Left ventricle myocardium inferior (tissue), 1 donor: ENCODE measurements at places on chromosomes 6 and 20.

GRCh38 chr6:32637219-32637880 is at the start of gene HLA-DQA1:
HLA-DQA1 (plus strand) TSS chr6:32637406; CDS start chr6:32637459, 53 bp downstream.
- no peak for DNase-seq

DNA sequence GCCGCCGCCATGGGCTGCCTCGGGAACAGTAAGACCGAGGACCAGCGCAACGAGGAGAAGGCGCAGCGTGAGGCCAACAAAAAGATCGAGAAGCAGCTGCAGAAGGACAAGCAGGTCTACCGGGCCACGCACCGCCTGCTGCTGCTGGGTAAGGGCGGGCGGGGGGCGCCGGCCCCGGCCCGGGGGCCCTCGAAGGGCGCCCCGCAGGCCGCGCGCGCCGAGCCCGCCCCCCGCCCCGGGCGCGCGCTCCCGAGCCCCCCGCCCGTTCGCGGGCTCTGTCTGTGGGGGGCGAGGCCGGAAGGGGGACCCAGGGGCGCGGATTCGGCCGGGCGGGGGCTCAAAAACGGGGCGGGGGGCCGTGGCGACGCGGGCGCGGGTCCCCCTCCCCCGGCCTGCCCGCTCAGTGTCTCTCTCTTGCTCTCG is 39.2 kb downstream of the GNAS start:
- peak; percentile 29 for DNase-seq

GRCh38 chr6:26260725-26261490 is 104.1 kb upstream of the BTN3A2 start:
- DNase-seq = no peak

- no peak for DNase-seq
Measured at GRCh38 chr6:94645191-94645590, 932.1 kb upstream of the MANEA start.

DNA sequence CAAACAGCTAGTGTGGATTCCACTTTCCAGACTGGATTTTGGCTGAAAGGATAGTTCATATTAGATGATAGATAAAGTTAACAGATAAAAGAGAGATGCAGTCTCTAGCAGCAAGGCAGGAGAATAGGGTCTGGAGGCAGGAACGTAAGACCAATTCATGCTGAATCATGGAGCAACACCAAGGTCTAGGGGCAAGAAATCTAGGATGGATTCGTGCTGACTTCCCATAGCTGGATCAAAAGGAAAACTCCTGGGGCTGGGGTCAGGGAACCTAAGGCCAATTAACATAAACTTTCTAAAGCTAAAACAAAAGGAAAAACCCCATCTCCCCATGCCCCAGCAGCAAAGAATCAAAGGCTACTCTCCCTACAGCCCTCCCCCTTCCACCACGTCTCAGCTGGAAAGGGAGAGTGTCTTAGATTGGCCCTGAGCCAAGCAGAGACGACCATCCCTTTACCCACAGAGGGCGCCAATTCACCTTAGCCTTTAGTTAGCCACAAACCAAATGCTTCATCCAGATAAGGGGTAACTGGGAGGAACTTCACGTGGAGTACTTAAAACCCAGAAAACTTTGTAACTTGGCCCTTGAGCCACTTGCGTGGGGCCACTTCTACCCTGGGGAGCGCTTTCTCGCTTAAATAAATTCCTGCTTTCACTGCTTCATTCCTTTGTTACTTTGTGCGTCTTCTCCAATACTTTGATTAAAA is 7.6 kb downstream of the TREM1 start:
- DNase-seq = peak; percentile 48

- no peak for DNase-seq
Measured at GRCh38 chr20:10276878-10277580, 58.4 kb downstream of the SNAP25 start.

DNA sequence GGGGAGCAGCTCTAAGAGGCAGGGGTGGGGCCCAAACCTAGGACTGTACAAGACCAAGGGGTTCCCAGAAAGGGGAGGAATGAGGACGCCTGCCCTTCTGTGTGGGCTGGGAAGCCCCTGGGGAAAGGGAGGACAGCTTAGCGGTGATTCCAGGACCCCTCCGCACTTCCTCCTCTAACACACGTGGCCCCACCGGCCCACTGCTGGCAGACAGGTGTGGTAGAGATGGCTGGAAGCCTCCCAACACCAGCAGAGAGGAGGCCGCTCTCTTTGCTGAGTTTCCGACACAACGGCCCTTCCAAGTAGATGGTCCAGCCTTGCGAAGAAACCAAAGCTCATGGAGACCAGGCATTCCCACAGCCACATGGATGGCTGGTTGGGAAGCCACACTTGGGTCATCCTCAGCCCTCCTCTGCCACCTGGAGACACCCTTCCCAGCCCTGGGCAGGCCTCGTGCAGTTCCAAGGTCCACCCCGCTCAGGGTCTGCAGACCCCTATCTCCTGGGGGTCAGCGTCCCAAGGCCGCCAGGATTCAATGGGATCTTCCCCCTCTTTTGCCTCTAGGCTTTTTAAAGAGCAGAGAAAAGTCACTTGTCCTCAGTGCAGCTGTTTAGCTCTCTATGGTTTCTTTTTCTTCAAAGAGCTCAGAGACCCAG is 43.9 kb downstream of the RRBP1 start:
- no peak for DNase-seq
